NT2/D1 (cell line): ENCODE measurements at places on chromosomes 7 and 10.

- DNase-seq: no peak
Observed at GRCh38 chr10:120574981-120575380, 118.0 kb downstream of the PLPP4 start.

- no peak for DNase-seq
Observed at GRCh38 chr7:30846378-30846777, 65.3 kb upstream of the AQP1 start.

DNA sequence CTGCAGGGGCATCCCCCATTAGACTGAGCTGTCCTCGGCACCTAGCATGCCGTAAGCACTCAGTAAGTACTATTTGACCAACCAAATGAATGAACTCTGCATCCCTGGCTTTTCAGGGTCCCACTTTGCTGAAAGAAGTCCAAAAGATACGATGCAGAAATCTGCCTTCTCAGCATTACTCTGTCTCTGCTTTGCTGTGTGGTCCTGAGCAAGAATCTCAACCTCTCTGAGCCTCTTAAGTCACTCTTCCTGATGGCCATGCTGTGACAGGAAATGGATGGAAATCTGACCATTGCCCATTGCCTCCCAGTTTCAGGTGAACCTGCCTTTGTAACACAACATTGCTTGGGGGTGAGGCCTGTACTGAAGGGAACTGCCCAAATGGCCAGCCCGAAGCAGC lies 48.0 kb downstream of the GPAM start:
- DNase-seq: no peak

DNA sequence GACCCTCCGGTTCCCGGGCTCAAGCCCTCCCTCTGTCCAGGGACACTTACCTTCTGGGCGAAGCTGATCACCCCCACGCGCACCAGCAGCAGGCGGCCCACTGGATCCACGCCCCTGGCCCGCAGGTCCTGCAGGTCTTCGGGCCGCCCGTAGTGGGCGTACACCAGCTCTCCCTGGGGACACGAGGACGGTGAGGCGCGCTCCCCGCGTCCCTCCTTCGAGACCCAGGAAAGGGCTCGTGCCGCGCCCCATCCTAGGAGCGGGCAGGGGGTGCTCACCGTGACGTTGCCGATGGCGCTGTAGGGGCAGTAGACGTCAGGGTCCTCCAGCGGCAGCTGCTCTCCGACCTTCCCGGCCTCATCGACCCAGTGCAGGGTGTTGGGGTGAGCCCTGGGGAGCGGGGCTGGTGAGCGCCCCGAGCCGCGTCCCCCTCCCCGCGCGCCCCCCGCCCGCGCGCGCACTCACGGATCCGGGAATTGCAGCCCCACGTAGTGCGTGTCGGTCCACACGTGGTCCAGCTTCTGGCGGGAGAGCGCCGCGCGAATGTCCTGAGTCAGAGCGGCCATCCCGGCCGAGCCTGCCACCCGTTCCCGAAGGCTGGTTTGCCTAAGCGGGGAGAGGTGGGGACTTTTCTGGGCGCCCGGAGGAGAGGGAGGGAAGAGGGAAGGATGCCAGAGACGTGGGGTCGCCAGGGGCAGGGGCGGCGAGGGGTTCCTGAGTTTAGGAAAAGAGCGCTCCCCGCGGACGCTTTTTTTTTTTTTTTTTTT lies 8.2 kb downstream of the TFR2 start:
- no peak for DNase-seq

GRCh38 chr10:6516929-6517284 lies 63.2 kb downstream of the PRKCQ start:
- no peak for DNase-seq

- no peak for DNase-seq
Observed at GRCh38 chr7:43873300-43873699, 4.0 kb upstream of the MRPS24 start.

DNA sequence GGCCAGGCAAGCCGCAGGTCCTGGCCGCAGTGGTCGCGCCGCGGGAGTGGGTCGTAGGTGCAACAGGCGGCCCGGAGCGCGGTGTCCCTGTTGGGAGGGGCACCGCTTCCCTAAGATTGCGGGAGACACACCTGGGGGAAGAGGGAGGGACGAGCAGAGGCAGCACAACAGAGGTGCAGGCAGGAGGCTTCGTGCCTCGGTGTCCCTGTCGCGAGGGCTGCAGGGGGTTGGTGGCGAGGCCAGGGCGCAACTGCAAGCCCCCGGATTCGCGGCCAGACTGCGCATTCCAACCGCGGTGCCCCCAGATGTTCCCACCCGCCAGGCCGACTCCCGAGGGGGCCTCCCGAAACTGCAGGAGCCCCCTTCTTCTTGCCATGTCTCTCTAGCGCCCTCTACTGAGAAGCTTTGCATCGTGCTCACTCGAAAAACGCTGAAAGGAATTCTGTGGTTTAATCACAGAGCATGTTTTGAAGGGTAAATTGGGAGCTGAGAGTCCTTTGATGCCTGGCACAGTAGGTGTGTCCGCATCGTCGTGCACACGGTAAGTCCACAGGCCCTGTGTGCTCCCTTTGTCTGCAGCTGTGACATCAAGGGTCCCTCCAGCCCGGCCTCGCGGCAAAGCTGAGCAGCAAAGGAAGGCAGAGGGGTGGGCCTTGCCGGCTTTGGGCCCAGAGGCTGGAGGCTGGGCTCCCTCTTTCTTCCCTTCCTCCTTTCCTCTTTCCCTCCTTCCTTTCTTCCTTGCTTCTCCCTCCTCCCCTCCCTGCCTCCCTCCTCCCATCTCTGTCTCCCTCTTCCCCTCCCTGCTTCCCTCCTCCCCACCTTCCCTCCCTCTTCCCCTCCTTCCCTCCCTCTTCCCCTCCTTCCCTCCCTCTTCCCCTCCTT lies 6.2 kb upstream of the MBL2 start:
- DNase-seq: peak; percentile 20

DNA sequence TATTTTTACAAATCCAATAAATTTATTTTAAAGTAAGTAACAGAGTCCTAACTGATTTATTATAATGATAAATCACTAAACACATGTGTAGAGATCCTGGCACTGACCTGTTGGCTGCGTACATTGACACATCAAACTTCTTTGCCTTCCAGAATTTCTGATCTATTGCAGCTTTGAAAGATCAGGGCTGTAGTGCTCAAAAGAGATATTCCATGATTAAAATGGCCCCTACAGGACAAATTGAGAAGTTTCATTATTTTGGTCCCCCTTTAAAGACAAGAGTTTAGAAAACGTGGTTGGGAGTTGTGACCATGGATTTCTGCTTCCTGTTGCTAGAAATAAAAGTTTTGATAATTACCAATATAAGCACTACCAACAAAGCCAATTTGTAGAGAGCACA lies 87.7 kb upstream of the PDK4 start:
- no peak for DNase-seq

DNA sequence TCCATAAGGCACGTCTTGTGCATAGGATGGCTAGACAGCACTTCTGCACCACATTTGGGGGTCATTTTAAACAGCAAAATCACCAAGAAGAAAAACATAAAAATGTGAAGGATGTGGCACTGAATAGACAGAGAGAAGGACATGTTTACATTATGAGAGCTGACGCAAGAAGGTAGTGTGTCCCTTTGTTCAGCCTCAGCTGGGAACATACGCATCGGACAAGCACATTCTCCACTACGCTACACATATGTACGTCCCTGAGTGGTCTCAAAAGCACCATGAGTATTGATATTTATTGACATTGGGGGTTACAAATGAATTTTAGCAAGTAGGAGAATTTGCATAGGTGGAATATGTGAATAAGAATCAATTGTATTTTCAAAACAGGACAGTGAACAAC lies 20.2 kb downstream of the DDC start:
- DNase-seq: no peak

- DNase-seq: no peak
Observed at GRCh38 chr7:103380395-103381191, 33.1 kb downstream of the PSMC2 start.

DNA sequence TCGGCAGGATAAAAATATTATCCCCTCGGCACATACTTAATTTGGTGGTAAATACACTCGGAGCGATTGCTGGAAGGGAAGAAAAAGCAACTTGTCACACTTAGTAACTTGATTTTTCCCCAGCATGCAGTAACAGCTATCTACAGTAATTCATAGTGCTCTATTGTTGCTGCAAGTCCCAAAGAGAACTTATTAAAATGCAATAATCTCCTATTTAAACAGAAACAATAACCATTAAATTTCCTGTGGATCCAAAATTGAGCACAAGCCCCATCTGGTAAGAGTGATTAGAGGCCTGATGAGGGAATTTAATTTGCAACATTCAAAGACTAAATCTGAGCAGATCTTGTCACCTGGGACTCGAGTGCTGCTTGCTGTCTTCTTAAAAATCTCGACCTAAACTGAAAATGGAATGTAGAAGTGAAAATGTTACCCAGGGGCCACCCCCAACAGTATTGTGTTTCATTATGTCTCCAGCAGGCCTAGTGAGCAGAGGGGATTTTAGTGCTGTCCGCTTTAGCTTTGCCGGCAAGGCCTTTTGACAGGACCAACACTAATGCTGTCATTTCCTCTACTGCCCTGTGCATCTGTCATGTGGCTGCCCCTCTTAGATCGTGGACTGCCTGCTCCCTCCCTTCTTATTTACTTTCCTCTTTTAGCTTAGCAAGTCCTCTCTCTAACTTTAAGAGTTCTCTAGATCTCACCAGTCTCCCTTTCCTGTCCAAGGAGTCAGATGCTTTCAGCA lies 639.7 kb downstream of the AUTS2 start:
- no peak for DNase-seq

- no peak for DNase-seq
Observed at GRCh38 chr7:17126413-17127268, 171.8 kb upstream of the AHR start.

- no peak for DNase-seq
Observed at GRCh38 chr10:94183666-94184264, 179.0 kb downstream of the NOC3L start.

DNA sequence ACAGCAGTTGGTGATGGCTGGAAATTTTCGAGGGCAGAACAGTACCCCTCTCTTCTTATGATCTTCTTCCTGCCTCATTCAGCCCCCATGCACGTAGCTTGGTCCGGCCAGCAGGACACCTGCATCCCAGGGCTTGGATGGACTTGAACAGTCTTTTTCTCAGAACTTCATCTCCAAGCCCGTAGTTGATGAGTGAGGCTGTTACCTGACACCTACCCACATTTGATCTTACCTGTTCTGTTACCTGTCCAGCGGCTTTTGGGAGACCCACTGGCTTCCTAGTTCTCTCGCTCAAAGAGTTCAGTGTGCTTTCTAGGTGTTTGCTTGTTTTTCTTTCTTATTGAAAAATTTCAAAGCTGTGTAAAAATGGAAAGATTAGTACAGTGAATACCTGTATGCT lies 212.2 kb downstream of the CUX1 start:
- DNase-seq: no peak

GRCh38 chr7:130468612-130469011 lies 23.3 kb upstream of the MEST start:
- no peak for DNase-seq

DNA sequence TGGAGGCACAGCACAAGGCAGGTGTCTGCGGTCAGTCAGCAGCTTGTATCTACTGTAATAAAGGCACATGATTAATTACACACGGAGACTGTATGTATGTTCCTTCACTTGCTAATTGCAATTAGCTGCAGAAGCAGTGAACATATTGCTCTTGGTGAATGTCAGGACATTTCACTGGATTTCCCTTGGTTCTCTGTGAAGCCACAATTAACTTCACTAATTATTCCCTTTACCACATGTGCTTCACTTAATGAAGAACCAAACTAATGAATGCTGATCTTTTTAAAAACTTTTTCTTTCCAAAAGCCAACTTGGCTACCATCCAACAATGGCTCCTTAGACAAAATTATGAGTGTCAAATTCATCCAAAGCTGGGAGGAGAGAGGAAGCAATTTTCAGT lies 290.7 kb downstream of the ADRA2A start:
- no peak for DNase-seq

DNA sequence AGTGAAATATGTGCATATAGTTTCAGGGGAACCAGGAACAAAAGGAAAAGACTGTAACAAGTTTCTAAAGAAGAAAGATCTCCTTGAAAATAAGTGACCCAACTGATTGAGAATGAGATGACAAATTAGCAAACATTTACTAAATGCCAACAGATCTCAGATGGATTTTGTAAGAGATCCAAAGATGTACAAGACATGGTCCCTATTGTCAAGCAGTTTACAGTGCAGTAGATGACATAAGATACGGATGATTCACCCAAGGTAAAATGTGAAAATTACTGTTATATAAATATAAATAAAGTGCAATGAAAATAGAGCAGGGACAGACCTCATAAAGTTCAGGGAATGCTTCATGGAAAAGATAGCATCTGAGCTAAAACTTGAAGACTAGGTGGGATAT lies 121.5 kb upstream of the FZD1 start:
- no peak for DNase-seq

- DNase-seq: no peak
Observed at GRCh38 chr7:156682928-156683327, 42.4 kb downstream of the RNF32 start.

DNA sequence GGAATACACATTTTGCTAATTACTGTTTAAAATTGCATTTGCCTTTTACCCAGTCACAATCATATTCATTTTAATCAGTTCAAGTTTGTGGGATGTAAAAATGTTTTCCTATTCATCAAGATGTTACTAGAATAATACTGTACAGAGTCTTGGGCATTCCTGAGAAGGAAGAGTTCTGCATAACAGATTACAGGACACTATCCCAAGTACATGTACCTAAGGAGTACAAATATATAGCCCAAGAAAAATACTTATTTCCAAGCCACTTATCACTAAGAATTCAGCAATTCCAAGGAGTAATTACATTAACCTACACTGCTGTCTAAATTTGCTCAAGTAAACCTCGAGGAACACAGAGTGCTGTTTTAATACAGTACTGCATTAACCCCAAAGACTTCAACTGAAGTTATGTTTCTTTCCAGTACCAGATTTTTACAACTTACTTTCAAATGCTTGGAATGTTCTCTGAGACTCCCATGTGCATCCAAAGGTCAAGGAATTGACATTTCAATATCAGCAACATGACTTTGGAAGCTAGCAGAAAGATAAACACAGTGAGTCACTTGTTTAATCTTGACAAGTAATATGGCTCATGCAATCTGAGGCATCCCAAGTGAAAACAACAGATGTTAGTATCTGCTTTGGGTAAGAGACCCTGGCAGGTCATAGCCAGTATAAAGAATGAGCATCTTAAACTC lies 125.4 kb upstream of the BET1 start:
- no peak for DNase-seq
